A549 treated with DMSO at 1 μM for 4 hours (cell line): ENCODE measurements at places on chromosomes 5 and 9. TPM values are rescaled to one million over a fixed set of nuclear protein-coding genes. Genes with fewer than 3 reads are reported as not detected.

MCC gene
- 0.18 to 0.45 TPM (median 0.37 TPM) in 5 replicates for total RNA-seq

GALNT12 gene
- total RNA-seq = 3.3 to 5.5 TPM (median 4.4 TPM) in 5 replicates

ZNF462 gene
- total RNA-seq = 4.9 to 6.2 TPM (median 5.9 TPM) in 5 replicates

TMEM215 gene
- total RNA-seq = not detected in 5 replicates

HTR4 gene
- total RNA-seq = not detected in 5 replicates

SPINK5 gene
- total RNA-seq = not detected in 5 replicates

KIF27 gene
- total RNA-seq = 1.1 to 1.8 TPM (median 1.4 TPM) in 5 replicates

ANKRD18A gene
- 10.7 to 12.8 TPM (median 12.2 TPM) in 5 replicates for total RNA-seq

FBP2 gene
- total RNA-seq = not detected in 5 replicates

OGN gene
- not detected in 5 replicates for total RNA-seq

RICTOR gene
- total RNA-seq = 9.6 to 16.6 TPM (median 13.0 TPM) in 5 replicates

ST8SIA4 gene
- 0.36 to 0.91 TPM (median 0.74 TPM) in 5 replicates for total RNA-seq

PTGDS gene
- 0.28 to 0.37 TPM (median 0.33 TPM) in 3 of 5 replicates, not detected in the others for total RNA-seq

TLR4 gene
- total RNA-seq = 0.08 to 0.13 TPM (median 0.09 TPM) in 5 replicates

ARPC5L gene
- total RNA-seq = 61.1 to 81.9 TPM (median 68.6 TPM) in 5 replicates

CACNA1B gene
- 0.02 to 0.07 TPM (median 0.04 TPM) in 5 replicates for total RNA-seq

AQP3 gene
- 12.3 to 16.0 TPM (median 15.4 TPM) in 5 replicates for total RNA-seq

CCDC152 gene
- not detected in 5 replicates for total RNA-seq

PLCXD3 gene
- 0.21 to 0.54 TPM (median 0.31 TPM) in 5 replicates for total RNA-seq

FREM1 gene
- total RNA-seq = not detected in 5 replicates

TAF1L gene
- 0.02 TPM in 1 of 5 replicates, not detected in the others for total RNA-seq

PCDHA9 gene
- total RNA-seq = 0.01 TPM in 1 of 5 replicates, not detected in the others

IFNA13 gene
- not detected in 5 replicates for total RNA-seq

KIAA0825 gene
- 0.30 to 0.44 TPM (median 0.39 TPM) in 5 replicates for total RNA-seq

GLDC gene
- 12.3 to 14.9 TPM (median 14.7 TPM) in 5 replicates for total RNA-seq

TMC1 gene
- total RNA-seq = 0.05 to 0.19 TPM in 2 of 5 replicates, not detected in the others

CNTLN gene
- 4.9 to 6.3 TPM (median 5.9 TPM) in 5 replicates for total RNA-seq

RECK gene
- total RNA-seq = 5.0 to 7.2 TPM (median 6.7 TPM) in 5 replicates

SELENOP gene
- total RNA-seq = 0.10 to 0.72 TPM (median 0.42 TPM) in 5 replicates

ALDOB gene
- total RNA-seq = not detected in 5 replicates

CDKN2B gene
- not detected in 5 replicates for total RNA-seq

EMB gene
- 5.8 to 8.1 TPM (median 6.9 TPM) in 5 replicates for total RNA-seq

IL33 gene
- 0.49 to 2.2 TPM (median 1.0 TPM) in 5 replicates for total RNA-seq

UAP1L1 gene
- total RNA-seq = 10.5 to 16.3 TPM (median 11.5 TPM) in 5 replicates

FCN2 gene
- not detected in 5 replicates for total RNA-seq

CCDC187 gene
- 0.01 TPM in 1 of 5 replicates, not detected in the others for total RNA-seq

TMOD1 gene
- 3.0 to 3.4 TPM (median 3.3 TPM) in 5 replicates for total RNA-seq

SV2C gene
- not detected in 5 replicates for total RNA-seq

GNA14 gene
- total RNA-seq = 0.03 TPM in 1 of 5 replicates, not detected in the others

DPYSL3 gene
- 17.5 to 21.1 TPM (median 17.5 TPM) in 5 replicates for total RNA-seq

IFNA2 gene
- total RNA-seq = not detected in 5 replicates

CD14 gene
- total RNA-seq = 3.6 to 4.4 TPM (median 4.0 TPM) in 5 replicates

SCAMP1 gene
- total RNA-seq = 21.4 to 32.3 TPM (median 29.7 TPM) in 5 replicates

IL31RA gene
- 1.5 to 1.9 TPM (median 1.7 TPM) in 5 replicates for total RNA-seq

KCNMB1 gene
- not detected in 5 replicates for total RNA-seq

RNF145 gene
- total RNA-seq = 131 to 164 TPM (median 139 TPM) in 5 replicates

IL13 gene
- 0.06 to 0.11 TPM in 2 of 5 replicates, not detected in the others for total RNA-seq

SVEP1 gene
- 1.4 to 1.9 TPM (median 1.8 TPM) in 5 replicates for total RNA-seq

PCDHA13 gene
- total RNA-seq = 0.03 to 0.11 TPM (median 0.05 TPM) in 5 replicates

FUBP3 gene
- 48.8 to 58.4 TPM (median 54.2 TPM) in 5 replicates for total RNA-seq

SUSD1 gene
- 12.6 to 15.6 TPM (median 14.2 TPM) in 5 replicates for total RNA-seq

GRK6 gene
- 22.2 to 29.4 TPM (median 24.8 TPM) in 5 replicates for total RNA-seq

PRUNE2 gene
- 0.06 to 0.17 TPM in 2 of 5 replicates, not detected in the others for total RNA-seq

TMEM174 gene
- total RNA-seq = not detected in 5 replicates

NOXA1 gene
- 0.66 to 1.7 TPM (median 1.4 TPM) in 5 replicates for total RNA-seq

CARTPT gene
- not detected in 5 replicates for total RNA-seq
